ENCODE measurements at places on chromosomes 5 and 9.

DNA sequence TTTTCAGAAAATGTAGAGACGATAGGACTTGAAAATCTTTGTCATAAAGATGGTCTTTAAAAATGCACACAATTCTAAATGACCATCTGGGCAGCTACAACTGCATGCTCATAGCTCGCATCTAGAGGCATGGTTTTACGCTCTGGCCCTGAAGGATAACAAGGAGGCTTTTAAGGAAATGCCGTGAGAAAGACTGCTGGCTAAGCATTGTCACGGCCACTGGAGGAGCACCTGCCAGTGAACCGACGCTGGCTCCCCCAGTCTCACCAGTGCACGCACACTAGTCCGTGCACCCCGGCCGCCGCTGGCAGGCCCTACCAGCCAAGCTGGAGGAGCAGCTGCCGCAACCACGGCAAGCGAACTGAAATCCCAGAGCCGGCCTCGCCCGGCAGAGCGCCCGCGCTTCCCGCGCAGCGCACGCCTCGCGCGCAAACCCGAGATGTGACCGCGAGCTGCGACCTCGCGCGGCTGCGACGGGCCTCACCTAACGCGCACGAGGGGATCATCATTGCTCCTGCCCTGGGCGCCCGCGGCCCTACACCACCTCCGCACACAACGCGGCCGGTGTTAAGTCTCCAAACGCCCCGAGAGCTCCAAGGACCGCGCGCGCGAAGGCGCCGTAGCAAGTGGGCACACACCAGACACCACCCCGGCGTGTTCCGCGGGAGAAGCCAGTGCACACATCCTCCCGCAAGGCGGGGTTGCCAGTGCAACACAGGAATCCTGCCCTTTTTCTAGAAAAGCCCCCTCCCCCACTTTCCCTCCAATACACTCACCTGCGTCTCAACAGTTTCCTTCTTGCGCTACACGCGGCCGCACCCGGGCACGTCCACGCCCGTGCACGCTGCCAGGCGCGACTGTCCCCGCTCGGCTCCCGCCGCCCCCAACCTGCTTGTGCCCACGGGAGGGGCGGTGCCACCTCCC lies 5.3 kb downstream of the ELAVL2 start:
- DNase-seq: no peak

DNA sequence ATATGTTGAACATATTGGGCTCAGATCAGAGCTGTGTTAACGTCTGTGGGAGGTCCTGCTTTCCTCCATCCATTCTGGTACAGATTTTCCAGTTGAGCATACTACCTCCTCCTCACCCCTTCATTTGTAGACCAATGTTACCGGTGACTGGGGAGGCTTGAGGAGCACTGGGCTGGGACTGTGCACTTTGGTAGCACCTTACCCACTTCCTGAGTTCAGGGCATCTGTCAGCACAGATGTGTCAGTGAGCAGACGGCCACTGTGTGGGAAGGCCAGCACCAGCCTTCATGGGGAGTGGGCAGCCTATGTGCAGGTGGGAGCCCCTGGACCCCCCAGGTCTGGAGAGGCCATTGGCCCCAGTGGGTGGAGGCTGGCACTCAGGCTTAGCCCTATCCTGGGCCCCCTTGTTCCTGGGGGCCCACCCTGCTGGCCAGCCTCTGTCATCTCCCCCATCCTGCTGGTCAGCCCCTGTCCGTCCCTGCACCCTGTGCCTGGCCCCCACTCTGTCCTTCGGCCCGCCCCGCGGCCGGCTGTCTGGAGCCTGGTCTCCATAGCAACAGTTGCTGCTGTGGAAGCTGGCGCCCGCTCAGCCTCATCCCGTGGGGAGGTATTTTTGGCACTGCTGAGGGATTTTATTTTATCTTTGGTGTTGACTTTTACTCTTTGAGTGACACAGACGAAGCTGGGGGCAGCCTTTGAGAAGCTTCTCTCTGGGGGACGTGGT lies 21.3 kb downstream of the WNK2 start:
- no peak for DNase-seq

- no peak for DNase-seq
Observed at GRCh38 chr5:108769352-108769751, 21.7 kb downstream of the FER start.

GRCh38 chr5:176619203-176619568 lies 9.2 kb upstream of the GPRIN1 start:
- peak; percentile 75 for DNase-seq

GRCh38 chr5:135887881-135888614 lies 7.6 kb downstream of the IL9 start:
- DNase-seq: no peak

All from hematopoietic multipotent progenitor cell treated with erythropoietin and hydrocortisone succinate and interleukin-3 and kit ligand, for 17 days (in vitro differentiated cells).